Activated CD4-positive, alpha-beta T cell treated with anti-CD3 and anti-CD28 coated beads, Interleukin-2, amount 10 ng/mL, durations not matched to agents 7 days and 5 days (primary cell): ENCODE measurements at places on chromosomes 12 and 14. TPM values are rescaled to one million over a fixed set of nuclear protein-coding genes. Genes with fewer than 3 reads are reported as not detected.
A peak's percentile ranks its signal among the peaks of the same experiment; 100 is the strongest.

The KRT77 gene
- not detected for total RNA-seq

- H3K36me3 ChIP-seq = peaks cover 3% of the 10 kb centered on the region
- no peak for DNase-seq
- no peak overlapping the region for H3K27ac ChIP-seq
These were observed 17.0 kb downstream of the TMPRSS12 start for GRCh38 chr12:50859621-50860310.

The MAP4K5 gene
- total RNA-seq = 30.5 TPM

DNA sequence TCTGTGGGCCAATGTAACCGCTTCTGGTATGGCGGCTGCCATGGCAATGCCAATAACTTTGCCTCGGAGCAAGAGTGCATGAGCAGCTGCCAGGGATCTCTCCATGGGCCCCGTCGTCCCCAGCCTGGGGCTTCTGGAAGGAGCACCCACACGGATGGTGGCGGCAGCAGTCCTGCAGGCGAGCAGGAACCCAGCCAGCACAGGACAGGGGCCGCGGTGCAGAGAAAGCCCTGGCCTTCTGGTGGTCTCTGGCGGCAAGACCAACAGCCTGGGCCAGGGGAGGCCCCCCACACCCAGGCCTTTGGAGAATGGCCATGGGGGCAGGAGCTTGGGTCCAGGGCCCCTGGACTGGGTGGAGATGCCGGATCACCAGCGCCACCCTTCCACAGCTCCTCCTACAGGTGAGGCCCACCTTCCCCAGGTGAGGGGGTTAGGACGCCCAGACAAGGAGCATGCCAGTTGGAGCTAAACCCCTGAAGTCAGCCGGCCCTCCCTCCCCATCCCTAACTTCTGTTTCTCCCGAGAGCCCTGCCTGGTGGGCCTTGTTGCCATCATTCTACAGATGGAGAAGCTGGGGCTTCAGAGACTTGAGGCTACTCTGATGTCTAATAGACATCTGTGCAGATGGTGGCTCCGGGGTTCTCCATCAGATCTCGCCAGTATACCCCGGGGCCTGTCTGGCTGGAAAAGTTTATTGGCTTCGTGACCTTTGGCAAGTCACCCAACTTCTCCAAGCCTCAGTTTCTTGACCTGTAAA, 25.3 kb downstream of the PAPLN start:
- H3K36me3 ChIP-seq = no peaks in the 10 kb centered on the region
- H3K27ac ChIP-seq = no peak overlapping the region
- H3K27me3 ChIP-seq = no peaks in the 10 kb centered on the region
- DNase-seq = no peak
- no peaks in the 10 kb centered on the region for H3K4me1 ChIP-seq

GRCh38 chr14:85198001-85198400, 331.9 kb upstream of the FLRT2 start:
- no peaks in the 10 kb centered on the region for H3K27me3 ChIP-seq
- no peaks in the 10 kb centered on the region for H3K36me3 ChIP-seq
- H3K4me1 ChIP-seq = no peaks in the 10 kb centered on the region
- no peak overlapping the region for H3K4me3 ChIP-seq

The P2RX7 gene
- 19.8 TPM for total RNA-seq

DNA sequence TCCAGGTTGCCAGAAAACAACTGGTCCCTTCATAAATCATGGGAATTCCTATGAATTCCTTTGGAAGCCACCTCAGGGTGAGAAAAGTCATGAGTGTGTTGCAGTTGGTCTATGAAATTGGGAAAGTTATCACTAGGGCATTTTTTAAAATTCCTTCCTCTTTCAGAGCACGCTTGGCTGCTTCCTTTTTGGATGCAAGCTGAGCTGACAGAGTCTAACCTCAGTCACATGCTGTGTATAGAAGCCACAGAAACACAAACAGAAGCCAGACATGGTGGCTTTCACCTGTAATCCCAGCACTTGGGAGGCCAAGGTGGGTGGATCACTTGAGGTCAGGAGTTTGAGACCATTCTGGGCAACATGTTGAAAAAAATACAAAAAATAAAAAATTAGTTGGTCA, 21.7 kb upstream of the HELB start:
- H3K4me1 ChIP-seq = peaks cover 35% of the 10 kb centered on the region
- H3K27ac ChIP-seq = no peak overlapping the region
- no peak for DNase-seq
- H3K27me3 ChIP-seq = no peaks in the 10 kb centered on the region
- H3K4me3 ChIP-seq = no peak overlapping the region

The ANKLE2 gene
- 95.5 TPM for total RNA-seq

The NDRG2 gene
- total RNA-seq = 10.4 TPM

GRCh38 chr14:55760789-55761566, 181.0 kb downstream of the KTN1 start:
- peaks cover 9% of the 10 kb centered on the region for H3K4me1 ChIP-seq
- H3K27me3 ChIP-seq = peaks cover 9% of the 10 kb centered on the region

The HOXC6 gene
- total RNA-seq = not detected

The MMP14 gene
- 1.8 TPM for total RNA-seq

- DNase-seq = no peak
- H3K4me1 ChIP-seq = no peaks in the 10 kb centered on the region
- H3K27me3 ChIP-seq = no peaks in the 10 kb centered on the region
- H3K36me3 ChIP-seq = no peaks in the 10 kb centered on the region
These were observed 85.1 kb upstream of the CCDC198 start for GRCh38 chr14:57578801-57579200.

- no peaks in the 10 kb centered on the region for H3K27me3 ChIP-seq
- H3K4me3 ChIP-seq = no peak overlapping the region
- H3K4me1 ChIP-seq = peaks cover 23% of the 10 kb centered on the region
- H3K36me3 ChIP-seq = no peaks in the 10 kb centered on the region
- H3K27ac ChIP-seq = no peak overlapping the region
These were observed 5.9 kb upstream of the WASHC3 start for GRCh38 chr12:102067574-102068258.

The BTBD7 gene
- 14.1 TPM for total RNA-seq

GRCh38 chr12:55636853-55637252, at the start of gene OR10P1:
OR10P1 (plus strand) TSS chr12:55636892; CDS start chr12:55636892, 0 bp downstream.
- peaks cover 9% of the 10 kb centered on the region for H3K4me1 ChIP-seq
- DNase-seq = no peak
- H3K27me3 ChIP-seq = peaks cover 3% of the 10 kb centered on the region
- peak within 1 kb of the TSS; percentile 84 for H3K27ac ChIP-seq
- H3K36me3 ChIP-seq = no peaks in the 10 kb centered on the region

The RBP5 gene
- total RNA-seq = not detected

- no peak overlapping the region for H3K4me3 ChIP-seq
- H3K27me3 ChIP-seq = no peaks in the 10 kb centered on the region
- peaks cover 4% of the 10 kb centered on the region for H3K36me3 ChIP-seq
These were observed 61.8 kb downstream of the GLT1D1 start for GRCh38 chr12:128914908-128915563.

- H3K36me3 ChIP-seq = peaks cover 7% of the 10 kb centered on the region
- no peak overlapping the region for H3K4me3 ChIP-seq
- DNase-seq = no peak
- peaks cover 4% of the 10 kb centered on the region for H3K4me1 ChIP-seq
- H3K27me3 ChIP-seq = no peaks in the 10 kb centered on the region
These were observed 82.4 kb downstream of the PPP2R5E start for GRCh38 chr14:63460680-63461369.

The ASCL1 gene
- total RNA-seq = not detected

DNA sequence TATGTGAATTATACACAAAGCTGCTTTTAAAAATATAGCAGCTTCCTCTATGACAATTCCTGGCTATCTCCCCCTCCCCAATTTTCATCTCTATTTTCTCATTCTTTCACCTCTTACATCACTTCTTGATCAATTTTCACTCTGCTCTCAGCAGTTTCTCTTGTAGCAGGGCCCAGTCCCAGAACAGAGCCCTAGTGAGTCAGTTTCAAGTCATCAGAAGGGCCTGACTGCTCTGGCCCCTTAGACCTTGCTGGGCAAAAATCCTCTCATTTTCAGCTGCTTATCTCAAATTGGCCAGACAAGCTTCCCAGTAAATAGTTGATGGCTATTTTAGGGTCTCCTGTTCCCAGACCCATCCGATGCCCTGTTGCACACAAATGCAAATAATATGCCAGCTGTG, 101.4 kb downstream of the TTC7B start:
- no peak overlapping the region for H3K27ac ChIP-seq
- no peaks in the 10 kb centered on the region for H3K4me1 ChIP-seq
- no peak overlapping the region for H3K4me3 ChIP-seq
- H3K27me3 ChIP-seq = peaks cover 16% of the 10 kb centered on the region
- no peak for DNase-seq

The CCDC197 gene
- not detected for total RNA-seq

The CISTR gene
- total RNA-seq = not detected

The C14orf180 gene
- total RNA-seq = not detected

The CNTN1 gene
- not detected for total RNA-seq

The CLEC6A gene
- total RNA-seq = not detected

- DNase-seq = no peak
- no peaks in the 10 kb centered on the region for H3K27me3 ChIP-seq
- H3K4me1 ChIP-seq = peaks cover 3% of the 10 kb centered on the region
- no peak overlapping the region for H3K4me3 ChIP-seq
These were observed 126.5 kb downstream of the PDE3A start for GRCh38 chr12:20494851-20495250.

The RNASE1 gene
- total RNA-seq = not detected

The RD3L gene
- not detected for total RNA-seq

- DNase-seq = no peak
- H3K27me3 ChIP-seq = peaks cover 28% of the 10 kb centered on the region
- no peaks in the 10 kb centered on the region for H3K36me3 ChIP-seq
- peaks cover 5% of the 10 kb centered on the region for H3K4me1 ChIP-seq
- no peak overlapping the region for H3K27ac ChIP-seq
These were observed 1.1 kb downstream of the BEGAIN start for GRCh38 chr14:100586153-100586402.

The NR4A1 gene
- 2.1 TPM for total RNA-seq

GRCh38 chr14:37453985-37454384, 141.1 kb downstream of the FOXA1 start:
- H3K4me1 ChIP-seq = no peaks in the 10 kb centered on the region
- no peak overlapping the region for H3K27ac ChIP-seq
- no peaks in the 10 kb centered on the region for H3K27me3 ChIP-seq
- DNase-seq = no peak
- H3K36me3 ChIP-seq = no peaks in the 10 kb centered on the region

- no peaks in the 10 kb centered on the region for H3K36me3 ChIP-seq
- no peak overlapping the region for H3K27ac ChIP-seq
- DNase-seq = no peak
- H3K4me3 ChIP-seq = no peak overlapping the region
- H3K27me3 ChIP-seq = peaks cover 9% of the 10 kb centered on the region
- H3K4me1 ChIP-seq = peaks cover 7% of the 10 kb centered on the region
These were observed 23.8 kb upstream of the CREBL2 start for GRCh38 chr12:12587878-12588277.

The NRIP2 gene
- total RNA-seq = not detected

GRCh38 chr12:14982562-14982961, 9.7 kb downstream of the PDE6H start:
- no peak overlapping the region for H3K4me3 ChIP-seq
- no peak for DNase-seq
- no peaks in the 10 kb centered on the region for H3K27me3 ChIP-seq
- H3K36me3 ChIP-seq = no peaks in the 10 kb centered on the region

- H3K27ac ChIP-seq = no peak overlapping the region
- peaks cover 7% of the 10 kb centered on the region for H3K4me1 ChIP-seq
- no peak overlapping the region for H3K4me3 ChIP-seq
- H3K27me3 ChIP-seq = no peaks in the 10 kb centered on the region
These were observed 15.5 kb downstream of the SLC25A29 start for GRCh38 chr14:100290607-100291304.

DNA sequence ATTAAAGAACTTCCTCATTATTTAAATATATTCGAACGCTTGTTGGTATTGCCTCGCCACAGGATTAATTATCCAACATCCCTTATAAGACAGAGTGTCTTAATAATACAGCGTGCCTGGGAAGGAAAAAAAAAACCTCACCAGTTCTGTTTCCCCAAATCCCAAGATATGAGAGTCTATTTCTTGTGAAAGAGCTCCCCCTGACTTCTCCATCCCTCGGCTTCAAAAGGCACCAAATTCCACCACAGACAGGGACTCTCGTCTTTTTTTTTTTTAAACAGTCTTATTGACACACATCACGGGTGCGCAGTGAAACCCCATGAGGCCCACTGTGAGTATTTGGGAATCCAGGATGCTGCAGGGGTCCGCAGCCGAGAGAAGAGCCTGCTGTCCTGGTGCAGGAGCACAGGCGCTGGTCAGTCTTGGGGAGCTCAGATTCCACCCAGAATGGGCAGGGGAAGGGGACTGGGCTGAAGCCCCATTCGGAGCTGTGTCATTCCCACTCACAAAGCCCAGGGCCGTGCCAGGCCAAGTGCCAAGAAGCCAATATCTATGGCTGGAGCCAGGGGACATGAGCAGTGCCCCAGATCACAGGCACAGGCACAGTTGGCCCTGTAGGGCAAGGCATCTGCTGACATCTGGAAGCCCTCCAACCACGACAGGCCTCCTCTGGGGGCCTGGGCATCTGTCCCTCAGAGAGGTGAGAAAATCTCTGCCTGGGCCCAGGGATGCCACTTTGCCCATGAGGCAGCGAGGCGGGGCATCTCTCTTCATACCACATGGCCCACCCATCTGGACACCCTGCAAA, 71.9 kb downstream of the BCL11B start:
- peak overlapping the region; percentile 47 for H3K4me3 ChIP-seq
- no peak for DNase-seq
- peaks cover 83% of the 10 kb centered on the region for H3K36me3 ChIP-seq
- no peaks in the 10 kb centered on the region for H3K27me3 ChIP-seq
- H3K27ac ChIP-seq = peak overlapping the region; percentile 86
- peaks cover 100% of the 10 kb centered on the region for H3K4me1 ChIP-seq

- DNase-seq = no peak
- peaks cover 3% of the 10 kb centered on the region for H3K36me3 ChIP-seq
- peak overlapping the region; percentile 57 for H3K27ac ChIP-seq
- H3K4me3 ChIP-seq = peak overlapping the region; percentile 57
- H3K4me1 ChIP-seq = peaks cover 42% of the 10 kb centered on the region
- H3K27me3 ChIP-seq = peaks cover 93% of the 10 kb centered on the region
These were observed 886 bp downstream of the SIX1 start for GRCh38 chr14:60648249-60648933.

GRCh38 chr12:10491766-10492165, 13.9 kb upstream of the EIF2S3B start:
- no peaks in the 10 kb centered on the region for H3K36me3 ChIP-seq
- no peaks in the 10 kb centered on the region for H3K4me1 ChIP-seq
- no peak overlapping the region for H3K4me3 ChIP-seq
- no peak for DNase-seq
- no peak overlapping the region for H3K27ac ChIP-seq

GRCh38 chr12:32454866-32455265, 55.5 kb downstream of the FGD4 start:
- no peak for DNase-seq
- H3K4me1 ChIP-seq = no peaks in the 10 kb centered on the region
- peaks cover 7% of the 10 kb centered on the region for H3K27me3 ChIP-seq

The ENDOU gene
- total RNA-seq = not detected

The FERMT2 gene
- 0.25 TPM for total RNA-seq

- H3K4me1 ChIP-seq = no peaks in the 10 kb centered on the region
- H3K27me3 ChIP-seq = no peaks in the 10 kb centered on the region
- peaks cover 51% of the 10 kb centered on the region for H3K36me3 ChIP-seq
These were observed 14.2 kb downstream of the FKBP3 start for GRCh38 chr14:45120096-45120495.

The DBX2 gene
- total RNA-seq = not detected
